ENCODE measurements at places on chromosomes 7 and 10. TPM values are rescaled to one million over a fixed set of nuclear protein-coding genes. Genes with fewer than 3 reads are reported as not detected.
A peak's percentile ranks its signal among the peaks of the same experiment; 100 is the strongest.

DNA sequence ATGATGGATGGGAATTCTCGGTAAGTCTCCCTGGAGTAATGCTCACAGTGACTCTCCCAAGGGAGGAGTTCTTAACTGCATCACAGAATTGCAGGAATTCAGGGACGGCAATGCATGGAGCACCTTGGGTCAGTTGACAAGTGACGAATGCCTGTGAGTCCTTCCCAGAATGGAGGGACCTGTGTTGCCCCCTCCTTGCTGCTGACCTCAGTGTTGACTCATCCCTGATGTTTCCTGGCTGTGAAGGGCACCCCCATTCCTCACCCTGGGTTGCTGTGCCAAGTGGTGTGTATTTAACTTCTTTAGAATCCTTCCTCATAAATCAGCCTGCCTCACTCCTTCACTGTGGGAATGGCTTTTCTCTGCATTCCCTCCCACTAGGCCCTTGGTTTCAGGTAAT, 98.9 kb downstream of the LRMDA start:
- DNase-seq = peak; percentile 36

DNA sequence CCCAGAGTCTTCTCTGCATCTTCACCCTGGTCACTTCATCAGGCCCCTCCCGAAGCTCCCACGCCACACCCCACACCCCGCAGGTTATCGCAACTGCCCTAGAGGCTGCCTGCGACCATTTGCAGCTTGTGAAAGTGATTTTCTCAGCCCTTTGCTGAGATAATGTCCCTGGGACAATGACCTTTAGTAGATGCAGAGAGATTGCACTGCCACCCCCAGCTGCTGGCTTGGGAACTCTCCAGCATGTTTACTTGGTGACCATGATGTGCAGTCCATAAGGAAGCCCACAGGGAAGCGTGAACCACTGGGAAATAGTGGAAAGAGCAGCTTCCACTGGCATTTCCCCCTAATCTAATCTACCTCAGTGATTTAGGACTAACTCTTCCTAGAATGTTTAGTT, 97.3 kb downstream of the WNT2 start:
- DNase-seq = no peak

The ST8SIA6 gene
- 1.5 TPM for total RNA-seq

DNA sequence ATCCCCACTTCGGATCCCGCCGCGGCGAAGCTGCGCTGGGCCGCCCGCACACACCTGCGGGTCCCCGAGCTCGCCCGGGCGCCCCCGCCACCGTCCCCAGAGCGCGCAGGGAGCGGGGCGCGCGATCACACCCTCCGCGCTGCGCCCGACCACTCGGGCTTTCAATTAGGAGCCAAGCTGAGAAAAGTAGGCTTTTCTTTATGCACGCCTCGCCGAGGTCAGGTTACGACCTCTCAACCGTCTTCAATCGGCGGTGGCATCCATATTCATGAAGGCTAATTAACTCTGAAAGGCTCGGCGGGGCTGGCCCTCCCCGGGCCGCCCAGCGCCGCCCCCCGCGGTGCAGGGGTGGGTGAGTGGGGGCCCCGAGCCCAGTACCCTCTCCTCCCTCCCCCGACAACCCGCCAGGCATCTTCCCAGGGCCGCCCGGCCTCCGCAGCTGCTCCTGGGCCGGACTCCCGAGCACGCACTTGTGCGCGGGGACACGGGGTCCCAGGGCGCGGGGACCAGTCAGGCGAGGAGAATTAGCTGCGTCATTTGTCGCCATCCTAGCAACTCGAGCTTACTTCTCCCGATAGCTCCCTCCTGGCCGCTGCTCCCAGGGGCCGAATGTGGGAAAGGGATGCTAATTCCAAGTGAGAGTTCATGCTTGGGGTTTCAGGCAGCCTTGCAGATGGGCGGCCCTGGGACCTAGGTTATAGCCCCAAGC, 155.5 kb upstream of the LYZL2 start:
- DNase-seq = peak; percentile 49

GRCh38 chr7:8305625-8306388, 43.8 kb upstream of the ICA1 start:
- no peak for DNase-seq

The OR2A12 gene
- total RNA-seq = not detected

- DNase-seq = no peak
Measured at GRCh38 chr10:120542591-120542990, 85.6 kb downstream of the PLPP4 start.
